Endothelial cell of umbilical vein (primary cell): ENCODE measurements at places on chromosomes 7 and 10. TPM values are rescaled to one million over a fixed set of nuclear protein-coding genes. Genes with fewer than 3 reads are reported as not detected.

FXYD4 gene
- not detected in 2 replicates for total RNA-seq

CCL24 gene
- not detected in 2 replicates for total RNA-seq

DUS4L gene
- 9.6 and 9.8 TPM in 2 replicates for total RNA-seq

CYP2W1 gene
- total RNA-seq, result not detected in 2 replicates

DHX32 gene
- 29.6 and 31.9 TPM in 2 replicates for total RNA-seq

CUX1 gene
- total RNA-seq, result 45.0 and 49.8 TPM in 2 replicates

MBL2 gene
- not detected in 2 replicates for total RNA-seq

INPP5A gene
- total RNA-seq, result 33.2 and 35.9 TPM in 2 replicates

CDH23 gene
- not detected in 2 replicates for total RNA-seq

PTPRZ1 gene
- not detected in 2 replicates for total RNA-seq

NPC1L1 gene
- not detected in 2 replicates for total RNA-seq

ZNF736 gene
- total RNA-seq, result 6.3 and 9.0 TPM in 2 replicates

HABP2 gene
- not detected in 2 replicates for total RNA-seq

ANKRD30A gene
- total RNA-seq, result not detected in 2 replicates

ZNHIT1 gene
- 89.9 and 90.5 TPM in 2 replicates for total RNA-seq
